ENCODE measurements at places on chromosomes 1 and 21.

DNA sequence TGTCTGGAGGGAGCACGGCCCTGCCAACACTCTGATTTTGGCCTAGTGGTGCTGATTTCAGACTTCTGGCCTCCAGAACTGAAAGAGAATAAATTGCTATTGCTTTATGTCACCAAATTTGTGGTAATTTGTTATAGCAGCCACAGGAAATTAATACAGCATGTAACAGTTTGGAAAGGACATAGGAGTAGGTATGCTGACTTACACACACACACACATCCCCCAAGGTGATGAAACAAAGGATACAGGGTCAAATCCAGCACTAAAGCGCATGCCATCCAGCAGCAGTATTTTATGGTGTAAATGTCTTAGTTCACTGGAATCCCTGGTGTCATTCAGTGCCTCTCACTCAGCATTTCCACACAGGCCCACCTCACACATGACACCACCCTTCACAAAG lies 72.2 kb upstream of the MAN1A2 start:
- no peak for DNase-seq

- no peak for DNase-seq
Observed at GRCh38 chr1:94270801-94271203, 33.4 kb upstream of the ARHGAP29 start.

GRCh38 chr1:170326186-170326585 lies 180.4 kb downstream of the NTMT2 start:
- no peak for DNase-seq

DNA sequence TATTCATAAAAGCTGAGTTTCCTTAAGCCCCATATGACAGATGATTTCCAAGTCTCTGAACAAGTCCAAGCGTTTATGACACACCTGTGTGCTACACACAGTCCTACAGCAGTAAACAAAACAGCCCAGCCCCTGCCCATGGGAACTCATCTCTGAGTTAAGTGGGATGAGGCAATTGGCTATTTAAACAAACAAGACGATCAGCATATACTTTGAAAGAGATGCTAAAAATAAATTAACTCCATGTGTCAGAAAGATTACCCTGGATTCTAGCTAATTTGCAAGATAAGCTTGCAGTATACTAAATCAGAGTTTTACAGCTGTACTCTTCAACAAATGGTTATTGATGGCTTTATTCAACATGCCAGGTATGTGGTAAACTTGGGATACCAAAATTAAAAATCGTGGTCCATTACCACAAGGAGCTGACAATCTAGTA lies 7.0 kb downstream of the PSMG1 start:
- no peak for DNase-seq

GRCh38 chr1:160398823-160399222 lies 1.5 kb upstream of the VANGL2 start:
- no peak for DNase-seq

GRCh38 chr1:39876144-39876543 lies 7.2 kb downstream of the TRIT1 start:
- DNase-seq: no peak
